AG08395 (cell line): ENCODE measurements at places on chromosomes 12 and 14.

DNA sequence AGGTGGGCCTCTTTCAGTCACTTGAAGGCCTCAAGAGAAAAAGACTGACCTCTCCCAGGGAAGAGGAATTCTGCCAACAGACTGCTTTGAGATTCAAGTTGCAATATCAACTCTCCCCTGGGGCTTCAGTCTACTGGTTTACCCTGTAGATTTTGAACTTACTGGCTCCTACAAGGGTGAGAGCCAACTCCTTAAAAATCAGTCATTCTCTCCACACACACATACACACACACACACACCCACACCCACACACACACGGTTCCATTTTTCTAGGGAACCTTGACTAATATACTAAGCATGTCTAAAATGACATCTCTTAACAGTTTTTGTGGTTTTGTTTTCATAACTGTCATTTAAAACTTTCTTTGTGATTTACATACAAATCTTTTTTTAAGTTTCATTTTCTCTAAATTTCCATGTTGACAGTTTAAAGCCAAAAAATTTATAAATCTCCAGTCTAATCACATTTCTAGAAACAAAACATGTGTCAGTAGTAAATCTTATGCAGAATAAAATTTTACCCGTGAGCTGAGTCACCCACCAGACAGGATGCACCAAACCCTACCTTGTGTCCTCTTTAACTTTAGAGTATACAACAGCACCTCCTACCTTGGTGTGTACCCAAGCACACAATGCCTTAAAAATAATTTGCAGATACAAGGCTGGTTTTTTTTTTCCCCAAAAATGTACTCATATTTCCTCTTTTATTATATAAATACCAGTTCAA lies 394.6 kb downstream of the AEBP2 start:
- no peak for DNase-seq

- DNase-seq = no peak
Observed at GRCh38 chr12:57455374-57456144, 452 bp downstream of the INHBE start.

GRCh38 chr12:132474237-132474741 lies 15.7 kb upstream of the FBRSL1 start:
- no peak for DNase-seq

GRCh38 chr12:92593734-92594402 lies 108.9 kb upstream of the PLEKHG7 start:
- DNase-seq = peak; percentile 89

- DNase-seq = no peak
Observed at GRCh38 chr14:40204441-40205175, 772.4 kb upstream of the FBXO33 start.

DNA sequence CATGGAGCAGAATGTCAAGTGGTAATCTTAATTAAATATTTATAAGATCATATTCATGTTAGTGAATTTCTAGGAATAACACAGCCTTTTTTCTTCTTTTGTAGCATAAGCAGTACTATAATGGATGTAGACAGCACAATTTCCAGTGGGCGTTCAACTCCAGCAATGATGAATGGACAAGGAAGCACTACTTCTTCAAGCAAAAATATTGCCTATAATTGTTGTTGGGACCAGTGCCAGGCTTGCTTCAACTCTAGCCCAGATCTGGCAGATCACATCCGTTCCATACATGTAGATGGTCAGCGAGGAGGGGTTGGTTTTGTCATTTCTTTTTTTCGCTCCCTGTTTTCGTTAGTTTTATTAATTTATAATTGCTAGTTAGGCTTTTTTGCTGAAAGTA lies 23.1 kb downstream of the AEBP2 start:
- DNase-seq = no peak

DNA sequence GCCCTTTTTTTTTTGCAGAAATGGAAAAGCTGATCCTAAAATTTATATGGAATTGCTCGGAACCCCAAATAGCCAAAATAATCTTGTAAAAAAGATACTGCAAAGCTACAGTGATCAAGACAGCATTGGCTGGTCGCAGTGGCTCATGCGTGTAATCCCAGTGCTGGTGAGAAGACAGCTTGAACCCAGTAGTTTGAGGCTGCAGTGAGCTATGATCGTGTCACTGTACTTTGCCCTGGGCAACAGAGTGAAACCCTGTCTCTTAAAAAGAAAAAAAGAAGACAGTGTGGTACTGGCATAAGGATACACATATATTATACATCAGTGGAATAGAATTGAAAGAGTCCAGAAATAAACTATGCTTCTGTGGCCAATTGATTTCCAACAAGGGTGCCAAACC lies 5.4 kb downstream of the ITGB7 start:
- DNase-seq = no peak

DNA sequence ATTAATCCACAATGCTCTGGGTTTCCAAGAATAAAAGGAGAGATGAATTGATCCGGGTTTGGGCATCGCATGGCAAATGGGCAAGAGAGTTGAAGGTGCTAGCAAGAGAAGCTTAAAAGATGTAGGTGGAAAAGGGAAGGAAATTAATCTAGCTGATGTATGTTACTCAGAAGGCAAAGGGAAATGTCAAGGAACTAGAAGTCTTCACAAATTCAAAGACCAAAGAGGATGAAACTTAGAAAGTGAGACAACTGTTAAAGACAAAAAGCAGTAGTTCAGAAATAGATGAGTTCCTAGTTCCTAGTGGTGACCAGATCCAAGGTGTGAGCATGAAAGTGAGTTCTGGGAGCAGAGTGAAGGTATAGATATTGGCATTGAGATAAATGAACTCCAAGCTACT lies 228.3 kb downstream of the SEC23A start:
- DNase-seq = no peak

GRCh38 chr12:26688344-26688904 lies 144.6 kb downstream of the ITPR2 start:
- DNase-seq = no peak

DNA sequence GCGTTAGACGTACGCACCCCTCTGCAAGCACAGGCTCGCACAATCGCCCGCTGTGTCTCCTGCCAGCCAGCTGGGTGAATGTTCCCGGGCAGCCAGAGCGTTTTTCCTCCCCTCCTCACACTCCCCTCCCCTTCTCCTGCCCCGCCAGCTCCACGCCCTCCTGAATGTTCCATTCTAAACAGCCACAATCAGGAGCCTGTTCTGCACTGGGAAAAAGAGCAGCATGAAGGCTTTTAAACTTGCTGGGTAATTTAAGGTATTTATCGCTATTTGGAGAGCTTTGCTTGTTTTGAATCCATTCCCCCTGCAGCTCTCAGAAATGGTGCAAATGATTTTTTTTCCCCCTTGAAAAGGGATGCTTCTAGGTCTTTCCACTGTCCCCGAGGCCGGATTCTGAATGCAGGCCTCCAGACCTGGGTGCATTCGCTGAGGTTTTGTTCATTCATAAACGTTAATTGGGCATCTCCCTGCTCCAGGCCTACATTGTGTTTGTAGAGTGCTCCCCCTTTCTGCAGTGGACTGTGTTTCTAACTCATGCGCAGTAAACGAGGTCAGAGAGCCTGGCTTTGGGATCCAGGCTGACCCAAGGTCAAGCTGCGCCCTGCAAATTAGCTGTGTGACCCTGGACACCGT lies 212.5 kb downstream of the CHST11 start:
- DNase-seq = no peak

GRCh38 chr14:60326274-60326673 lies 77.3 kb downstream of the PPM1A start:
- no peak for DNase-seq
